ENCODE measurements at places on chromosomes 7 and 10. TPM values are rescaled to one million over a fixed set of nuclear protein-coding genes. Genes with fewer than 3 reads are reported as not detected.

The GOLGA7B gene
- total RNA-seq, result not detected

The MLXIPL gene
- total RNA-seq, result not detected

The PRPS1L1 gene
- not detected for total RNA-seq

The PLEKHS1 gene
- total RNA-seq, result not detected

The HMX2 gene
- total RNA-seq, result not detected

The NME8 gene
- not detected for total RNA-seq

The SDK1 gene
- total RNA-seq, result 0.44 TPM

The HOGA1 gene
- not detected for total RNA-seq

The GRID1 gene
- total RNA-seq, result 0.12 TPM

The CLEC2L gene
- total RNA-seq, result not detected

The FAM25G gene
- not detected for total RNA-seq

The PGAM2 gene
- not detected for total RNA-seq

The GNAI1 gene
- total RNA-seq, result 25.8 TPM

The CDK1 gene
- 5.2 TPM for total RNA-seq

The LRWD1 gene
- 13.9 TPM for total RNA-seq

The HOXA2 gene
- total RNA-seq, result not detected

The NEBL gene
- total RNA-seq, result 28.7 TPM

The C7orf57 gene
- total RNA-seq, result not detected

The CYP3A5 gene
- total RNA-seq, result not detected

The CUL2 gene
- total RNA-seq, result 19.8 TPM

The GPR85 gene
- 0.39 TPM for total RNA-seq

The NUTM2A gene
- total RNA-seq, result not detected

The FLNC gene
- 94.0 TPM for total RNA-seq

The MOGAT3 gene
- not detected for total RNA-seq

The AGMO gene
- total RNA-seq, result 1.2 TPM

The ZNF273 gene
- 2.3 TPM for total RNA-seq

The RFC2 gene
- 11.8 TPM for total RNA-seq
